ENCODE measurements at places on chromosomes 4 and X. TPM values are rescaled to one million over a fixed set of nuclear protein-coding genes. Genes with fewer than 3 reads are reported as not detected.

DNA sequence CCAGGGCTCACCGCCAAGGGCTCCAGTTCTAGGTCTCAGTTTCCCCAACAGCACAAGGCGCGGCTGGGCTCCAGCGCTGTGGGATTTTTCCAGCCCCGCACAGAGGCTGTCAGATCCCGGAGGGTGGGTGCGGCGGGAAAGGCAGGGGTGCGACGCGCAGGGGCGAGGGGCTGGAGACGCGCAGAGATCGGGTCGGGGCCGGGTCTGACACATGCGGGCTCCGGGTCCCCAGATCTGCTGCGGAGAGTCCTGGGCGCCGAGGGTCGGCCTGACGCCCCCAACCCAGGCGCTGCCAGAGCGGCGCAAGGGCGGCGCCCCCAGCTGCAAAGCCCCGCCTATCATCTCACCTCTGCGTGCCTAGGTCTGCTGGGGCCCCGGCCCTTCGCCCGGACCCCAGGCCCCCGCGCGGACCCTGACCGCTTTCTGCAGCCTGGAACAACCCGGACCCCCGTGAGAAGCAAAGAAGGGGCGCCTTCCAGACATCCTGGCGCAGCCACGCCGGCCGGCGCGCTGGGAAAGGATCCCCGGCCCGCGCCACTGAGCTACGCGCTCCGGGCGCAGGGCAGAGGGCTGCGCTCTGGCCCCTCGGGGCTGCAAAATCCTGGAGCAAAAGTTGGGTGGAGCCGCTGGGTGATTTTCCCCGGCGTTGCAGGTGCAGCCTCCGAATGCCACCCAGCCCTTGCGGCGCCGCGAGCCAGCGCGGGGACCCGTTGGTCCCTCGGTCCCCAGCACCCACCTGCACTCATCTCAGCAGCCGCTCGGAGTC, 486 bp downstream of the ABLIM2 start:
- DNase-seq = no peak

DNA sequence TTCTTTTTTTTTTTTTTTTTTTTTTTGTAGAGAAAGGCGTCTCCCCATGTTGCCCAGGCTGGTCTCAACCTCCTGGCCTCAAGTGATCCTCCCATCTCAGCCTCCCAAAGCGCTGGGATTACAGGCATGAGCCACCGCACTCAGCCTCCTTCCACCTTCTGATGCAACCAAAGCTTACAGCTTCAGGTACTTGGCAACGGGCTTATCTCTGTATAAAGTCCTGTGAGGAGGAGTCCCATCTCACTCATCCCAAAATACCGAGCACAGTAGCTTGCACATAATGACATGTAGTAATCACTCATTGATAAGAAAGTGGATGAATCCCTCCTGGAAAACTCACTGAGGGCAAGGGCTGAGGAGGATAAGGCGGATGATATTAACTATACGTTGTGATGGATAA, 19.1 kb downstream of the IRF2 start:
- DNase-seq = no peak

DNA sequence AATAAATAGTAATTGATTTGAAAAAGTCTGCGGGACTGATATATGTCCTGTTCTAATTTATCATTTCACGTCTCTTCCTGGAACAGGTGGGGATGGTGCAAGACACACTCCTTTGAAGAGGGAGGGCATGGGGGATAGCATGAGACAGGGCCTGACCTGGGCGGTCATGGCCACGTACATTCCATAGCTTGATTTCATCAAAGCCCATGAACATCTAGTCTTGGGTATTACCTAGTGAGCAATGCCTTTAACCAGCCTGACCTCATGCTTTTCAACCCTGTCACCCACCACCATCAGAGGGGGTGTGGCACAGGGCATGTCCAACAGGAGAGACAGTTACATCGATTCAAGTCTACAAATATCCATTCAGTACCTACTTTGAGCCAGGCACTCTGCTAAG, 52.3 kb upstream of the HOPX start:
- no peak for DNase-seq

DNA sequence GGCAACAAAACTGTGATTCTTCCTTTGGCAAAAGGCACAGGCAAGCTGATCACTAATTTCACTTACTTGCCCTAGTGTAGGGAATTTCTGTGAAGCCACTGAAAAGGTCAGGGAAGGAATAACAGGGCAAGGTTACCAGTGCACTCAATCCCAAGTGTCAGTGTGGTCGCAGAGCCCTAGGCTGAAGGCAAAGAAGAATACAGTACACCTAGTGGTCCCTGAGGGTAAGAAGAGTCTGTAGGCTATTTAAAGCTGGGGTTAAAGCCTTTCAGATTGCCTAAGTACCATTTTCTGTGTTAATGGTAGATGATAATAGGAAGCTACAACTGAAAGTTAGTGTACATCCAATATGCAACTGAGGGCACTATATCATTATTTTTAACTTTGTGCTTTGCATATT, 173.6 kb upstream of the NRK start:
- DNase-seq = no peak

- no peak for DNase-seq
These were observed 165.1 kb downstream of the CFAP299 start for GRCh38 chr4:80500613-80501012.

DNA sequence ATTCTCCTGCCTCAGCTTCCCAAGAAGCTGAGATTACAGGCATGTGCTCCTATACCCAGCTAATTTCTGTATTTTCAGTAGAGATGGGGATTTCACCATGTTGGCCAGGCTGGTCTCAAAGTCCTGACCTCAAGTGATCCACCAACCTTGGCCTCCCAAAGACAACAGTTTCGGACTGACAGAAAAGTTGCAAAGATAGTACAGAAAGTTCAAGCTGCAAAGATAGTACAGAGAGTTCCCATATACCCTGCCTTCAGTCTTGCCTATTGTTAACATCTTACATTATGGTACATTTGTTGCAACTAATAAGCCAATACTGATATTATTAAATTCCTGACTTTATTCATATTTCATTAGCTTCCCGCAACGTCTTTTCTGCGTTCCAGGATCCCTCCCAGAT, 65.8 kb downstream of the SUPT20HL2 start:
- no peak for DNase-seq

GRCh38 chr4:76758290-76758882, 139.6 kb downstream of the SOWAHB start:
- no peak for DNase-seq

- DNase-seq = no peak
These were observed 55.6 kb downstream of the CYLC1 start for GRCh38 chrX:83916525-83916924.

GRCh38 chr4:159266981-159267868, 164.3 kb downstream of the RAPGEF2 start:
- DNase-seq = no peak

DNA sequence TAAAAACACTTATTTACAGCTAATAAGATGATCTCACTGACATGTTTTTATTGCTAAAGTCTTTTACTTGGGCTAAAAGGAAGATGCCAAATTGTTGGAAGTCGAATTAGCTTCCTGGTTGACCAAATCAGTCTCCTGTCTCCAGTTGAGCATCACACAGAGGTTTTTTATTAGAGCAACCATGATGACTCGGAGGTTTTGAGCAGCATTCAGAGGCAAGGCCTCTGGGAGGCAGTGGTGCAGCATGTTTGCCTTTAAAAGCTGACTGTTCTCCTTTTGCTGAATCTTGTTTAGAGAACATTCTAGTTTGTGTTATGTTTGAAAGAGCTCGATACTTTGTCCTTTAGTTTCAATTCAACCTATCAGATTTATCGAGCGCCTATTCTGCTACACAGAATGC, 2.1 kb downstream of the UCHL1 start:
- no peak for DNase-seq

DNA sequence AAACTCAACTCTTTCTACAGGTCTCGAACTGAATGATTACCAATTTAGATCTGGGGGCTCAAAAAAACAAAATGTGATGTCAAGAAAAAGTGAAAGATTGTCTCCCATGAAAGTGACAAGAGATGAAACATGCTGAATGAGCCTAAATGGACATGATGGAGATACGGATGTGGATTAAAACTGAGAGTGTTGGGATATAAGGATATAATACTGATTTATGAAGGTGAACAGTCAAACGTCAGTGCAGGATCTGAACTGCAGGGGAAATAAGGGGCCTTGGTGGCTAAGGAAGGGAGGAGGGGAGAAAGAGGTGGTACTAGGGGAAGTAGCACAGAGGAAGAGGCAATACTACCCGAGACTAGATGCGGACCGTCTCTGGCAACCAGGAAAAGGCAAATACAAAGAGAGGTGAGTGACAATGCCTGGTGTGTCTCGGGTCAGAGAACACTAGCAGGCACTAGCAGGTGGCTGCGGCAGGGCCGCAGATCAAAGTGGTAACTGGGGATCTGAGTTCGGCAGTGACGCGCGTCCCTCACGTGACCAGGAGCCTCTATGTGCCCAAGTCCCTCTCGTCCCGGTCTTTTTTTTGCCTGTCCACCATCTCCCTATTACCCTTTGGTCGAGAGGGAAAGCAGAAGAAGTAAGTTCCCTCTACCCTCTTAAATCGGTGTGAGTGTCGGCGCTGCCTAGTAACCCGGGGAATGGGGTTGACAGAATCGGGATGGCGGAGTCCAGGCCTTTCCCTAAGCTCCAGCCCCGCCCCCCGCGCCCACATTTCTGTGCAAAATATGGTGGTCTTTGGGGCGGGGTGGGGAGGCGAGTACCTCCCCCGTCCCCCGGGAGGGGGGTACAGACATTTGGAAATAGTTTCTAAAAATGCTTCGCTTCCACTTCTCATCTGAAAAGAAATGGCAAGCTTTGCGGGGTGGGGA, at the start of gene TCEAL1:
Gene TCEAL1 (plus strand): TSS at position 590 of the 932 bp plus-strand sequence. CDS start 942 bp downstream, outside the sequence.
- peak; percentile 58 for DNase-seq

GRCh38 chr4:31617667-31618066, 897.5 kb downstream of the PCDH7 start:
- DNase-seq = no peak

DNA sequence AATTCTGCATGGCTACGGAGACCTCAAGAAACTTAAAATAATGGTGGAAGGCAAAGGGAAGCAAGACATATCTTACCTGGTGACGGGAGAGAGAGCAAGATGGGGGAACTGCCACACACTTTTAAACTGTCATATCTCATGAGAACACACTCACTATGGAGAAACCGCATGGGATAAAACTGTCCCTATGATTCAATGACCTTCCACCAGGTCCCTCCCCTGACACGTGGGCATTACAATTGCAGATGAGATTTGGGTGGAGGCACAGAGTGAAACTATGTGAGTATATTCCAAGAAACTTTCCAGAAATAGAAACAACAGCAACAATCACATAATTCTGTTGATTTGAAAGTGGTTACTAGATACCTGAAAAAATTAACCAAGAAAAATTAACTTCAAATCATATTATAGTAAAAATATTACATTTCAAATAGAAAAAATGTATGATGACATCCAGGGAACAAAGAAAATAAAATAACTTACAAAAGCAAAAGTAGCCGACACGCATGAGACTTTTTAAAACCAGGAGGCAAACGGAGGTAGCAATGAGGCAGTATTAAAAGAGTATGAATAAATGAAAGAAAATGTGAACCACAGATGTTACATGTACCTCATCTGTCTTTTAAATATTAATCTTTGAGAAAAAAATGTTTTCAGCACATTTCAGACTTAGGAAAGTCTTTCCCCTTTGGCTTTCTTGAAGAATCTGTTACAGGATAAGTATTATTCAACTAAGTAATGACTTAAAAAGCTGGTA, 879.5 kb downstream of the TECRL start:
- no peak for DNase-seq

DNA sequence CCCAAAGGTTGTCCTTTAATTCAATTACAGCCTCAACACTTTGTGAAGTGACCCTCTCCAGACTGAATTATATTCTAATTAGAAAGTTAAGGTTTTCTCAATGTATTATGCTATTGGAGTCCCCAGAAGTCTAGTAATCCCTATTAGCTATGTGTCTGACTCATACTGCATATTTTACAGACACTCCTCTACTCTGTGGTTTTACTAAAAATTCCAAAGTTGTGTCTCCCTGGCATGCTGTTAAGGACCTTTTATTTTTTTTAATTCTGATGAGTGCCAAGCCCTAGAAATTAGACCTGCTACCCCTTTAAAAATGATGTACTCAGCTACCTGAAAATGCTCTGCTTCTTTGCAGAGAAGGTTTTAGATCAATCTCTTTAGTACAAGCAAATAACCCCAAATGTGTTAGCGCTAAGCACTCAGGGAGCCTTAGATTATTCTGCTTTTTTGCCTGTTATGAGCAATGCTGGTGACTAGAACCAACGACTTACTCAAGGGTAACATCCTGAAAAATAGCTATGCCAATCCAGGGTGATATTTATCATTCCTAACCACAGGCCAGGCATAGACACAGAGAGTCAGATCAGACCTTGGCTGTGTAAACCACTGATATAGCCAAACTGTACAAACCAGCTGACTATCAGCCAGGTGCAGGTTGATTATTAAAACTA, 26.1 kb upstream of the CXCL13 start:
- no peak for DNase-seq

DNA sequence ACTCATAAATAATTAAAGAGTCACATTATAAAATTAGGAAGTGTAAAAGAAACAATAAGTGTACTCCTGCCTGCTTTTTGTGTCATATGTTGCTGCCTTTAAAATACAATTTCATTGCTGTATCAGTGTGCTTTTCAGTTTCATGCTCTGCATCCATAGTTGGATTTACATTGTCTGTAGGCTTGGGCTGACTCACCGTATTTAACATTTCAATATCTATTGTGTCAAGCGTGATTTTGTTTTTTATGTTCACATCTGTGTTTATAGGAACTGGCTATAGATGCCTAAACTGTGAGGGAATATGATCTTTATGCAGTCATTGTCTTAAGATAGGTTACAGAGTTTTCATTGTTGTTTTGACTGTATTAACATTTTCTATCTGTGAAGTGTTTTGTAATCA, 18.1 kb downstream of the CCSER1 start:
- no peak for DNase-seq

- no peak for DNase-seq
These were observed 120.4 kb upstream of the SLC34A2 start for GRCh38 chr4:25535278-25535677.

GRCh38 chr4:151143162-151143561, 43.7 kb downstream of the RPS3A start:
- DNase-seq = no peak

GRCh38 chr4:120920666-120921065, 1.9 kb downstream of the PRDM5 start:
- no peak for DNase-seq

GRCh38 chrX:123920105-123920785, 41.3 kb upstream of the STAG2 start:
- DNase-seq = no peak

GRCh38 chr4:38993683-38994082, 38.5 kb downstream of the TMEM156 start:
- no peak for DNase-seq

- no peak for DNase-seq
These were observed 66.3 kb upstream of the MAD2L1 start for GRCh38 chr4:120132935-120133334.

EVC gene
- 2.3 TPM for total RNA-seq

CSAG2 gene
- not detected for total RNA-seq

TRPC3 gene
- total RNA-seq = 0.07 TPM

NLRP2B gene
- not detected for total RNA-seq

P2RY10 gene
- 0.49 TPM for total RNA-seq

RRH gene
- 0.15 TPM for total RNA-seq

SAT1 gene
- 20.7 TPM for total RNA-seq

CACNA1F gene
- total RNA-seq = not detected

DDIT4L gene
- total RNA-seq = 264 TPM
